ENCODE measurements at places on chromosomes 7 and 10.

DNA sequence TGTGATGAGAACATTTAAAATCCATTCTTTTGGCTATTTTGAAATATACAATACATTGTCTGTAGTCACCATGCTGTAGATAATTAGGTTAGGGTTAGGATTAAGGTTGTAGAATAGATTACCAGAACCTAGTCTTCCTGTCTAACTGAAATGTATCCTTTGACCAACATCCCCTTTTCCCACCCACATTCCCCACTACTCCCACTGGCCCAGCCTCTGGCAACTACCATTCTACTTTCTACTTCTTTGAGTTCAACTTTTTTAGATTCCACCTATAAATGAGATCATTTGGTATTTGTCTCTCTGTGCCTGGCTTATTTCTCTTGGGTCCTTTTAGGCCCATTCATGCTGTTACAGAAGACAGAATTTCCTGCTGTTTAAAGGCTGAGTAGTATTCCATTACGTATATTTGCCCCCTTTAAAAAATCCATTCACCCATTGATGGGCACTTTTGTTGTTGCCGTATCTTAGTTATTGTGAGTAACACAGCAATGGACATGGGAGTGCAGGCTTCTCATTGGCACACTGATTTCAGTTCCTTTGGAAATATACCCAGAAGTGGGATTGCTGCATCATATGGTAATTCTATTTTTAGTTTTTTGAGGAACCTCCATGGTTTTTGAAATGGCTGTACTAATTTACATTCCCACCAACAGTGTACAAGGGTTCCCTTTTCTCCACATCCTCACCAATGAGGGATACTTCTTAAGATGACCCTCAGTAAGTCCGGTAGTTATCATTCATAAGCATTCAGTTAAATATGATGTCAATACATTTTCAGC, 104.0 kb downstream of the RALA start:
- ATAC-seq: no peak

- no peak for ATAC-seq
Observed at GRCh38 chr7:20238754-20239324, 21.7 kb upstream of the MACC1 start.

DNA sequence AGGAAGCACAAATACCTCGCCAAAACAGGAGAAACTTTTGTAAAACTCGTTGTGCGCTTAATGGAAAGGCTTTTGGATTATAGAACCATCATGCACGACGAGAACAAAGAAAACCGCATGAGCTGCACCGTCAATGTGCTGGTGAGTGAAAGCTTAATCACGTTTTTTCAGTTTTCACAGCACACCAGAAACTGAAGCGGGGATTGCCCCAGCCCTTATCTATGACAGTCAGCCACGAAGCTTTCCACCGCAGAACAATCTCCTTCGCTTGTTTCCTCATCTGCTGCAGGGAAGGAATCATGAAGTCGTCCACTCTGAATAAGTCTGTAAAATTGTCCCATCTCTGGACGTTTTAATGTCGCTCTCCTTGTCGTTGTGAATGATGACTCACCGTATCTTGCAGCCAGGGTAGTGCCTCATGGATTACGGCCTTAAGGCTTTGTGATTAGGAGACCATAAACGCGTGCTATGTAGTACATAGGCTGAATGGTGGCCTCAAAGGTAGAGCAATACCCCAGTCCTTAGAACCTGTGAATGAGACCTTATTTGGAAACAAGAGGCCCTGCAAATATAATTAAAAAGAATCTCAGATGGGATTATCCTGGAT, 174.9 kb upstream of the NPS start:
- no peak for ATAC-seq

DNA sequence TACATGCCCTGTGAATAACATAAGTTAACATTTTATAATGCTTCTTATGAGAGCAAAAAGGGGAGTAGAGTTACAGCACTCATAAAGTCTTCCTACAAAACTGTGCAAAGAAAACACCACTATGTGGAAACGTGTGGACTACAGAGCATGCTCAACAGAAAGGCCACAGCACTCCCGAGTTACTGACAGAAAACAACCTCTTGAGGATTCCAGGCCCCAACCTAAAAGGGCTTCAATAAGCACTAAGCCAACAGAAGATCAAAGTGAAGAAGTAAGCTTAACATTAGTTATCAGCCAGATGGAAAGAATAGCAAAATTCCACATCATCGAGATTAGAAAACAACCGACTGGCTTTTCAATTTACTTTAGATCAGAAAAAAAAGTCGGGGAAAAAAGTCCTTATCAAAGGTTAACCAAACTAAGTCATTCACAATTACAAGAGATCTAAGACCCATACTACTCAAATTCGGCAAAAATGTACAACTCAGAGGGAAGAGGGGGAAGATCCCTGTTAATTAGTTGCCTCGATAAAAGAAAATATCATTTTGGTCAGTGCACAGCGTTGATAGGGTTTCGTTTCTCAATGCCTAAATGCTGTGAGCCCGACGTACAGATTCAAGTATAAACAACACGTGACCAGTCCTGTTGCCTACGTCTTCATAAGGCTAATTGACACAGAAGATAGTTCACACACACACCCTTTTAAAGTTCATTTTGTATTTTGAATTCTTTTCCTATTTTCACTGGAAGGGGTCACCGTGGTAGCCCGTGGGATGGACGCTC, 1.4 kb downstream of the KBTBD2 start:
- peak; percentile 28 for ATAC-seq

DNA sequence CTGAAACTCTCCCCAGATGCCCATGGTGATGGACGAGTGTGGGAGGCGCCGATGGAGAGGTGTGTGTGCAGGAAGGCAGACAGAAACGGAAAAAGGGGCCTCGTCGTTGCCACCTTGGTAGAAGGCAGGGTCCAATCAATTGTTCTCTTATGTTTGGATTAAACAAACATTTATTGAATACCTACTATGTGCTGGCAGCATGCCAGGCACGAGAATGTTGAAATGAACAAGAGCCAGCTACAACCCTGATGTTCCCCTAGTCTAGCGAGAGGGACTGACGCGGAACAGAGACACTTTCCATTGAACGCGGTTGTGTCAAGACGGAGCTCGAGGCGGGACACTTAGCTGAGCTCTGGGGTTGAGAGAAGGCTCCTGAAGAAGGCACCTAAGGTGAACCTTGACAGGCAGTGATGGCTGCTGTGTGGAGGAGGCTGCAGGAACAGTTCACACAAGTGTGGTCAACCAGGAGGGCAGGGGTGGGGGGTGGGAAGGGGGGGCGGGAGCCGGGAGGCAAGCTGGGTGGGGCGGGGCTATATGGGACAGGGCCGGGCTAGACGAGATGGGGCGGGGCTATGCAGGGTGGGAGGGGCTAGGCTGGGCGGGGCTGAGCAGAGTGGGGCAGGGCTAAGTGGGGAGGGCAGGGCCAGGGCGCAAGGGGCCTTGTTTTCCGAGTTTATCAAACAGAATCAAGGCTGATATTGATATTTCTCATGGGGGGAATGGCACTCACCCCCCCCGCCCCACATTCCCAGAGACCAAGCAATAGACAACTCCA, 181.0 kb downstream of the GATA3 start:
- ATAC-seq: no peak

DNA sequence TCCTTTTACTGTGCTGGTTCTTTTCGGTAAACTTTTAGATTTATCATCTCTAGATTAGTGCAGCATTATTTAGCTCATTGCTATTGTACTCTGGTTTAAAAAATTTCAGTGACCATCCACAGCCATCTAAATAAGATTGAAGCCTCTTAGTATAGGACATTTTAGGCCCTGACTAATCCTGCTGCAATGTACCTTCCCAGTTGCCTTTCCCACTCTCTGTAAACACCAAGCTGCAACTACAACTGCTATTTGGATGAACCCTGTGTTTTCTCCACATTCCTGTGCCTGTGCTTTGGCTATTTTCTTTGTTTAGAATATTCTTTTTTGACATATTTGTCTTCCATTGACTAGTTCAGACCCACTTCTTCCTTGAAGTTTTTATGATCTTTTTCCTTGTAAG, 314.6 kb downstream of the AUTS2 start:
- no peak for ATAC-seq

GRCh38 chr7:129615018-129615417, 3.5 kb downstream of the NRF1 start:
- no peak for ATAC-seq

DNA sequence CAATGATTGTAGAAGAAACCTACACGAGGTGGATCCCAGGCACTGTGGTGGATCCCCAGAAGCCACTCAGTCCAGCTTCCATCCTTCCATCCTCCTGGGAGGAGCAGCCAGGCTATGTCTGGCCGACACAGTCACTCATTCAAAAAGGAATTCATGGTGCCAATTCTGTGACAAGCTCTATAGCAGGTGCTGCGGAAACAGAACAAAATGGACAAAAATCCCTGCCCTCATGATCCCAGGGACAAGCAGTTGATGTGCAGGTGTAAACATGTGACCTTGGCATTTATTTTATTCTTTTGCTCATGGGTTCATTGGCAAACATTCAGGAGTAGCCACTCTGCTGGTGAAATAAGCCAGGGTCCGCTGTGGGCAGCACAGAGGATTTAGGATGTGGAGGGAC, 49.2 kb upstream of the FGFR2 start:
- no peak for ATAC-seq

DNA sequence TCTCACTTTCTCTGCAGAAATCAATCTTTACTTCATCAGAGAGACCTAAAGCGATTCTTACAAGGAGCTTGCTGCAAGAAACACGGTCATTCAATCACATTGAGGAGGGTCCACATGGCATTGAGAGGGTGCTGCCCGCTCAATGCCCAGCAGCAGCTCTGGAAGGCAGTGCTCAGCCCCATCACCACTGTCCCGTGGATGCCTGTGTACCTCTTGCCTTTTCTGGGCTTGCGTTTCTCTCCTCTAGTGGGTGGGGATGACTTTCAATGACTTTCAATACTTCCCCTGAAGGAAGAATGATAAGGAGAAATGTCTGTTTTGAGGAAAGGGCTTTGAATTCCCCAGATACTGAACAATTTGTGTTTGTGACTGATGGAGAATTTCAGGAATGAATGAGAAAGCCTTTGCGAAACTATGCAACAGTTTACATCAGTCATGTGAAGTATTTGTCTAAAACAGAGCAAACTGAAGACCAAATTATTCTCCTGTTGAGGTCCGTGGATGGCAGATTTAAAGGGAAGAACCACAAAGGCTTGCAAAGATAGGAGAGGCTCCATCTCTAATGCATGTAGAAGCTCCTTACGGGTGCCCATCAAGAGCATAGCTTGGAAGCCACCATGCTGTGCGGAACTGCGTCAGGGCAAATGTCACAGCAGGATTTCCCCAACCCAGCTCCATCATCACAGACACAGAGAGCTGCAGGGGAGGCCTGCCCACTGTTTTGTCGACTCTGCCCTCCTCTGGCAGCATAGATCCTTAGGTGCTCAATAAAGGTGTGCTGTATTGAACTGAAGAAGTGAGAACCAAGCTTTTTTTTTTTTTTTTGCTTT, 6.6 kb upstream of the ZNF22 start:
- no peak for ATAC-seq

DNA sequence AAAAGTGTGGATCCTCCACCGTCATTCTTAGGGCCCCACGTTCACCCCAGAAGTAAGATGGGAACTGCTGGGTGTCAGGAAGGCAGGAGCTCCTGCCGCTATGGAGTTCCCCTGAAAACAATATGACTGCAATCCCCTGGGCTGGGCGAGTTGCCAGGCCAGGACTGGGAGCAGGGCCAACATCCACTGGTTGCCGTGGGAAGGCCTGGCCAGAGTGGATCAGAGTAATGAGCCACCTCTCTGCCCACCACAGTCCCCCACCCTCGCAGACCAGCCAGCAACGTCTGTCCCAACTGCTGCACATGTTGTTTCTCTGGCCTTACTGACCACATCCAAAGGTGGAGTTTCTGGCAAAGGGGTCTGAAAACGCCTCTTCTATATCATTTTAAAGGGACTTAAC, 86.6 kb downstream of the STRA8 start:
- peak; percentile 86 for ATAC-seq

- ATAC-seq: no peak
Observed at GRCh38 chr7:133641436-133641835, 388.6 kb downstream of the EXOC4 start.

GRCh38 chr10:110162741-110163145, 44.7 kb upstream of the MXI1 start:
- peak; percentile 50 for ATAC-seq

GRCh38 chr7:152590481-152590880, 85.5 kb downstream of the XRCC2 start:
- ATAC-seq: no peak

DNA sequence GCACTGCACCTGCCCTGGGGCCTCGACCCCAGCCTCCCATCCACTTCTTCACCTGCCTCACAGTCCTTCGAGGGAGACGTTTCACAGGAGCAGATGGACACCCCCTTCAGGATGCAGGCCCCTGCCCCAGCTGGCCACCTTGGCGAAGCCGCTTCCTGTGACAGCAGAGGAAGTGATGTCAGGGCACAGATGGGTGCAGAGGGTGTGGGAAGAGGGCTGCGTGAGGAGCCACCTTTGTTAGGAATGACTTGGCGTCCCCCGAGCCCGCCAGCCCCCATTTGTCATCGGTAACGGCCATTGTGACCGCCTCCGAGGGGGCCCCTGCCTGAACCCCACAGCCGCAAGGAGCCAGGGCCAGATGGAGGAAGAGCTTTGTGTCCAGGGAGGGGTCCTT, 47.4 kb upstream of the SLC29A3 start:
- no peak for ATAC-seq

DNA sequence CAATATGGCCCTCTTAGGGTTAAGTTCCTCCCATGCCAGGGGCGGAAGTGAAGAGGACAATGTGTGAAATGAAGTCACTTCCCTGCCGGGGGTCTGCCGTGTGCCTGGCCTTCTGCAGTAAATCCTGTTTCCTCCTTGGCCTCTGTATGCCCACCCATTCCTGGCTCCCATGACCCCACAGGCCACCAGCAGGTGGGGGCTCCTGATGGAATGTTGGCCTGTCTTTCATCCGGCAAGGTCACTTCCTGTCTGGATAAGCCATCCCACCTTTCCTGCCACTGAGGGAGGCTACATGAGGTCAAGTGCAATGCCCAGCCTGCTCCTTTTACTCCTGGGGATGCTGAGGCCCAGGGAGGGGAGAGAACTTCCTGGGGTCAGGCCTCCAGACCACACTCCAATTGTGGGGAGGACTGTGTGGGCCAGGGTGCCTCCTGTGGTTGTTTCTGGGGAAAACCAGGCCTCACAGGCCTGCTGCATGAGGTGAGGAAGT, 22.3 kb downstream of the PALD1 start:
- no peak for ATAC-seq

GRCh38 chr10:117514971-117515370, 27.6 kb upstream of the EMX2 start:
- ATAC-seq: no peak

Data from SK-N-SH treated with all-trans-retinoic acid at 6 μM for 48 hours (cell line).